Stimulated activated CD4-positive, alpha-beta T cell treated with anti-CD3 and anti-CD28 coated beads, Interleukin-15, amount 100 ng/mL, for 48 hours (primary cell): ENCODE measurements at places on chromosomes 13 and 19.

DNA sequence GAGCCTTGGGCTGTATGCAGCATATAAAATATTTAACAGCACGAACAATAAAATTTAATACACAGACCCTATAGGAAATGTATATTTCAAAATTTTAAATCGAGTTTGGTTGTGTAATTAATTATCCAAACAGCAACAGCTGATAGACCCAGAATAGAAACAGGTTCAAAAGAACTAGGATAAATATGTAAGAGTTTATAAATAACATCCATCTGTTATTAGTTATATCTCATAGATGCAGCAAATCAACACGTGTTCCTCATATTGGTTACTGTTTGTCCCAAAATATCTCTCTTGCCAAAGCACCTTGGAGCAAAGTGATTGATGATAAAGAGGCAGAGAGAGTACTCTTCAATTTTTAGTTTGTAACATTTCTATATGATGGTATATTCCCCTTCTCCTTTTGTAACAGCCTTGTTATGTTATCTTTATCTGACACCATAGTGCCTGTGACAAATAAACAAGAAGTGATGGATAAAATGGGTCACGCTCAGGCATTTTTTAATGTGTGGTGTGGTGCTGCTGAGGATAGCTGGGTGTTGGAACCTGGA lies 260.6 kb upstream of the NBEA start:
- no peak for DNase-seq

DNA sequence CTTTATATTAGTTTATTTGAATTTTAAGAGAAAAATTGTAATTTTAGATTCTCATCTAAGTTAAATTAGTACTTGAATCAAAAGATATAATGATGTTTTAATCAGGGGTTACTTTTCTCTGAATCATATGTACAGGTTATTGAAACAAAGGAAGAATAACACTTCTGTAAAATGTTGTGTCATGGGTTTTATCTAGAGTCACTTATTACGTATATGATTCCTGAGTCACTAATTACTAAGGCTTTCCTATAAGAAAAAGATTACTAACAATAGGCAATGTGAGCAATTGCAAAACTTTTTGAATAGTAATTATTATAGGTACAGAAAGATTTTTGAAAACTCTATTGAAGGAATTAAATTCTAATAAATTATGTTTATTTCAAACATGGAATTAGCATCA lies 99.2 kb upstream of the KLF5 start:
- no peak for DNase-seq

DNA sequence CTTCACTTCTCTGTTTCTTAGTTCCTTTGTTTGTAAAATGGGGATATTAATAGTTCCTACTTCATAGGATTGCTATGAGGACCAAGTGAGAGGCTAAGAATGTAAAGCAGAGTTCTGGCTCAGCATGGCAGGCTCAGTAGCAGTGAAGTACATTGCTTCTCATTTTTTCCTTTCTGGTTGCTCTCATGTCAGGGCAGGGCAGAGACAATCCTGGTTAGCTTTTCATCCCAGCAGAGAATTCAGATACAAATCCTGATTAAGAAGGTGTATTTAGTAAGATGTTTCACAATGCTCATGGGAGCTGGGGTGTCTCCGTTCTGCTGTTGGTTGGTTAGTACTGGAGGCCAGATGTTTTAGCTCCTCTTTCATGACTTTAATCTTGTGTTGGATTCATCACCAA lies 42.9 kb downstream of the WASF3 start:
- DNase-seq = no peak

GRCh38 chr19:8811315-8812172 lies 20.6 kb downstream of the ZNF558 start:
- no peak for DNase-seq

- no peak for DNase-seq
Measured at GRCh38 chr19:55368701-55369563, 1.3 kb downstream of the IL11 start.

DNA sequence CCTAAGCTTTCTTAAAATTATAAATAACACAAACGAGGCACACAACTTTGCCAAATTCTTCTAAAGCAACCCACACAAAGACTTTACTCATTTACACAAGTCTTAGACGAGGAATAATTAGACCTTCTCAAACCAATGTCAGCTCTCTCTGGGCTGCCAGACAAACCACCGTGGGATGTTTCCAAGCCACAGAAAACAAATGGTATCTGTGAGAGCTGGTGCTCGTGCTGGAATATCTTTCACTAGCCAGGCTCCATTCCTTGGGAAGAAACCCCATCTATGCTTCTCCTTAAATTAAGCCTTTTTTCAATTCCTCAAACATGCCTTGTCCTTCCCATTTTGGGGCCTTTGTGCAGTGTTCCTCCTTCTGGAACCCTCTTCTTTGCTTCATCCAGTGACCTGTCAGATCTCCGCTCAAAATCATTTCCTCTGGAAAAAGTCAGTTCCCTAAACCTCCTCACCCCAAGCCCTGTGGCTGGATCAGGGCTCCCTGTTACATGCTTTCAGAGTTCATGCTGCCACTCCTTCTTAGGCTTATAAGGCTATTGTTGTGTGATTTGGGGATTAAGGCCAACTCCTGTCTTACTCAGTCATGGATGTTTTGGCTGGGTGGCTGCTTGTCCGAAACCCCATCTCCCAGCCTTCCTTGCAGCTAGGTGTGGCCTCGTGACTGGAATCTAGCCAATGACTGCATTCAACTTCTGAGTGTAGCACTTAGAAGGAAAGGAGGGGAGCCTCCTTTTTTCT lies 64.2 kb upstream of the GTF2F2 start:
- DNase-seq = no peak
